GM12864 (cell line): ENCODE measurements at places on chromosomes 6 and 20.

DNA sequence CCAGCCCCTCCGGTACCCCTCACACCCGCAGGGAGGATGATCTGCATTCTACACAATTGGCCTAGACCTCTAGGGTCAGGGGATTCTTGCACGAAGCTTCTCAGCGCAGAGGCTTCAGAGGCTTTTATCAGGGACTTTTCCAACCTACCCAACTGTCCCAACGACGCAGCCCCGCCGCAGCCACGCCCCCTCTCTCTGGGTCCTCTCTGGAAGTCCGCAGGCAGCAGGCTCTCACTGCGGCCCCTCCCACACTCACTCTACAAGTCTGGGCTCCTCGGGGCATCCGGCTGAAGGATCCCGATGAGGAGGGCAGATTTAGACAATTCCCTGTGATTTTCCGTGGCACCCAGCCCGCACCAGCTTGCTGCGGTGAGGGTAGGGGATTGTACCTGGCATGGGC, 227.7 kb upstream of the RNF24 start:
- no peak for DNase-seq

DNA sequence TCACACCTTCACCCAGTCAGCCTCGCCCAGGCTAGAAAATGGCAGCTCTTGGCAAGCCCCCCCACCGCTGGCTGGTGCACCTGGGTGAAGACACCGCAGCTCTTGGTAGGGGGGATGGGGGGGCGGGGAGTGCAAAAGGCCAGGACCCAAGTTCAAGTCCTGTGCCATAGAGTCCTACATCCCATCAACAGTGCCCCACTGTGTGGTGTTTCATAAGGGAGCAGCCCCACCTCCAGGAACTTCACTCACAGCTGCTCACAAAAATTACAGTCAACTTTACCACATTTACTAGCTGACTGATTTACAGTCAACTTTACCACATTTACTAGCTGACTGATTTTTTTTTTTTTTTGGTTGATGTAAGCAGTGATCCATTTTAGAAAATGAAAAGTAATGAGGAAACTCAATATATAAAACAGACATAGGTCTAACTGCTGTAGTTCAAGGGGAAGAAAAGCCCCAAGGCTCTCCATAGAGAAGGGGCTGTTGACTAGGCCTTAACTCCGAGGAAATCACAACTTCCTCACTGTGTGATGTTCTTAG, 208.9 kb upstream of the SNX9 start:
- no peak for DNase-seq

DNA sequence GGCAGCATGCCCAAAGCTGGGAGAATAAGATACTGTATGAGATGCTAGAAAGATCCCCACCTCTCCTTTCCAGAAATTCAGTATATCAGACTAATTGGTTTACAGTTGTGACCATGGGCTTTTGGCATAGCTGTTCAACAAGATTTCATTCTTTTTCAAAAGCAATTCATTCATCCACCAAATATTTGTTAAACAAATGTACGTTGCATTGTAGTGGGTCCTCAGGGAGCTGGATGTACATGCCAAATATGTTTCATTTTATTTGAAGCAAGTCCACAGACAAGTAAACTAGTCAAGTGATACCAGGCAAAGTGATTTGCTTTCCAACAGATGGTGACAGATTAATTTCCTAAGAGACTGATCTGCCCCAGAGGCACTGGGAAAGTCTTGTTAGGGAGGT, 85.8 kb upstream of the ESR1 start:
- DNase-seq: no peak

- no peak for DNase-seq
Measured at GRCh38 chr6:139230391-139230840, 61.4 kb downstream of the TXLNB start.

DNA sequence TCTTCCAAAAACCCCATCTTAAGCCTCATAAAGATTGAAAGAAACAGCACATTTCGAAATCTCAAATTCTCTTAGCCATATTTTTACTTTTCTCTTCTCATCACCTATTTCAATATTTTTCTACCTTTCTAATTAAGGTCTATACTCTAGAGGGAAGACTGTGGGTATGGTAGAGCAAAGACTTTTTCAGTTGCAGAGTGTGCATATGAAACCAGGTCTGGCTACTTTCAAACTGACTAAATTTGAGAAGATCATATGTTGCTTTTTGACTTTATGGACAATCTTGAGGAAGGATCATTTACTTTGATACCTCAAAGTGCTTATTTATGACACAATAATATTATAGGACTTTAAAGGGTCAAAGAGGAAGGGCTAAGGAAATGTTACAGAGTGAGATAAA, 20.7 kb downstream of the FILIP1 start:
- DNase-seq: no peak

DNA sequence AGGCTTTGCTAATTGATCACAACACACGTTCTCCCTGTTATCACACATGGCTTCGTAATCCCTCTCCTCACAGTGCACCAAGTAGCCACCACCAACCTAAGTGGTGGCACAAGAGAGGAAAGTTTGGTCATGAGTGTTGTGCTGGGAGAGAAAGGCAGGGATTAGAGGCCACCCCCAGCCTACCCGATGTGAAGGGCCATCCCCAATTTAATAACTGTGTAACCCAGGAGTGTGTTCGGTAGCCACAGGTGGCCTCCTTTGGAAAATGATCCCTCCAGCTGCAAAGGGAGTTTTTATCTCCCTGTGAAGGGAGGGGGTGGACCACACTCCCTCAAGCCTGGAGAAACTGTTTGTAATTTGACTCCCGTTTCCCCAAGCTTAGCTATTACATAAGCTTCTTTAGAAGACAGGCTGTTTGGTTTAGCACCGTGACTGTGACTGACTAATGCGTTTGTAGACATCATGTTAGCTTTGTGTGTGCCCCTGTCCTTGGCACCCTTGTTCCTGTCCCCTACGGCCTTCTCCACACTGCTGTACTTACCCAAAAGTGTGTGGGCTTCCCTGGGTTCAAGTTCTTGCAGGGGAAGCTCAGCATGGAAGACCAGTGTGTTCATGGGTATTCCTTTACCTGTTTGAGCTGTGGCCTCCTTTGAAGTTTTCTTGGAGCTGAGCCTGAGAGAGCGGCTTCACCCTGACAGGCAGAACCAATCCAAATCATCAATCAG, 20.6 kb downstream of the PPP1R16B start:
- no peak for DNase-seq

DNA sequence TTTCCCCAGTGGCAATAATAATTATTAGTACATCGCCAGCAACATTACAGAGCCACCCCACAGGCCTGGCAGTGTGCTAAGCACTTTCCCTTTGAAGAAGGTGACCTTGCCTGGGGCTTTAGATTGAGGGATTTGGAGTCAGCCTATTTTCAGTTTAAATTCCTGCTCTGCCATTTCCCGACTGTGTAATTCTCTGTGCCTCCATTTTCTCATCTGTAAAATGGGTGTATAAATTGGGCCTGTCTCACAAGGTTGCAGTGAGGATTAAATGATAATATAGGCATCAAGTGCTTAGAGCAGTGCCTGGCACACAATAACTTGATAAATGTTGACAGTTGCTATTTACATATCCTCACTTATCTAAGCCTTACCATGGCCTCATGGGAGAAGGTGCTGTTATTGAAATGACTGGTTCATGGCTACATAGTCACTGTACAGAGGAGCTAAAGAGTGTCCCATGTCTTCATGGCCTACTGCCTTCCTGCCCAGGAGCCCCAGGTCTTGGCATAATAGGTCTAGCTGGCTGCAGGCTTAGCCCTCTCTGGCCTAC, 5.1 kb upstream of the SCRT2 start:
- DNase-seq: no peak

DNA sequence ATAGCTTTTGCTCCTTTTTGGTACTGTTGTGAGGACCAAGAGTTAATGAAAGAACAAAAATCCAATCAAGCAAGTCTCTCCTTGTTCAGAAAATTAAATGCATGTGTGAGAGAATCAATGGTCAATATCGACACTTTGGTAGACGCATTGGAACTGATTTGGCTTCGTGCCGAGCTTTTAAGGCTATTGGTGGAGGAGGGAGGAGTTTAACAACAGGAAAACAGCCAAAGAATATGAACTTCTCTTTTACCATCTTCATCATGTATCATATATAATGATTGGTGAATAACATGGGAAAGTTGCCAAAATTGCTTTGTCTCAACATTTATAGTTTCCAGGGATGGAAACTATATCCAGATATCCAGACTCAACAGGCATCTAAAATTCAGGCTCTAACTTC, 266.5 kb upstream of the CITED2 start:
- DNase-seq: no peak

GRCh38 chr6:161033667-161034066, 42.1 kb downstream of the MAP3K4 start:
- no peak for DNase-seq

GRCh38 chr20:43936104-43936770, 21.6 kb downstream of the TOX2 start:
- no peak for DNase-seq

GRCh38 chr6:27863962-27864905, 48.0 kb downstream of the OR2B2 start:
- peak; percentile 31 for DNase-seq

DNA sequence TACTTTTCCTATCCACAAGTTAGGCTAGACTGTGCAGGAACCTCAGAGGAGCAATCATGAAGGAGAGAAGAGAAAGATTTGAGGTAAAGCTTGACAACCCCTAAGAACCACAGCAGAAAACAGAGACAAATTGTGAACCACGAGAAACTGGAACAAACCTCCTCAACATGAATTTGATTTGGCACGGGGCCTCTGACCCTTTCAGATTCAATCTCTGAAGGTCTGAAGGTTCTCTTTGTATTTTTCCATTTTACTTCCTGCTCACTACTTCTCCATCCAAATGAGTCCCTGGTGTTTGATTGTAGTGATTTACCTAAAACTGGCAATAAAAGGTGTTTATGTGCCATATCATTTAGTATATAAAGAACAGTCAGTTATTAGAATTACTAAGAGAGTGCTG, 126.1 kb upstream of the STXBP5 start:
- no peak for DNase-seq

DNA sequence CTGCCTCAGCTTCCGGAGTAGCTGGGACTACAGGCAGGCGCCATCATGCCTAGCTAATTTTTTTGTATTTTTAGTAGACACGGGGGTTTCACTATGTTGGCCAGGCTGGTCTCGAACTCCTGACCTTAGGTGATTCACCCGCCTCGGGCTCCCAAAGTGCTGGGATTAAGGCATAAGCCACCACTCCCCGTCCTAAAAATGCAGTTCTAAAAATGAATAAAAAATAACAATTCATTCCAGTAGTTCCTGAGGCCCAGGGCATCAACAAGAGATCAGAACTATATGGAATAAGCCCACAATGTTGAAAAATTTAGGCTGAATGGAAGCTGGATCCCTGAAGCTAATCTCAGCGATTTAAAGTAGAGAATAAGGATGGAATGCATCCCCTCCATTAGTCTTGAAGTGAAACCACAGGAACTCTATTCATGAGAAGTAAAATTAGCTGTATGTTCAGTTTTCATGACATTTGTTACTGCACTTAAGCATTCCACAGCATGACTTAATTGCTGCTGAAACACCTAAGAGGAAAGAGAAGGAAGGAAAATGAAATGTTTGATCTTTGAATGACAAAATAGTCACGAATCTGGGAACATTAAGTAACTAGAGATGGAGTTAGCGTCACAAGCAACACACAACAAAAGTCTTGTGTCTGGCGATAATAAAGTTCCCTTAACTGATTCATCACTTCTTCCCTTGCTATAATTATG, 80.4 kb upstream of the RIPOR2 start:
- DNase-seq: no peak

GRCh38 chr20:17761604-17762003, 61.8 kb downstream of the BANF2 start:
- no peak for DNase-seq
